ENCODE measurements at places on chromosomes 4 and X. TPM values are rescaled to one million over a fixed set of nuclear protein-coding genes. Genes with fewer than 3 reads are reported as not detected.
A peak's percentile ranks its signal among the peaks of the same experiment; 100 is the strongest.

The HPGD gene
- not detected for total RNA-seq

The RAB9B gene
- 0.64 TPM for total RNA-seq

The SMPX gene
- total RNA-seq = not detected

The CFAP97 gene
- total RNA-seq = 39.0 TPM

- DNase-seq = no peak
Measured at GRCh38 chr4:157459785-157460184, 239.3 kb downstream of the GRIA2 start.

- DNase-seq = peak; percentile 79
Measured at GRCh38 chrX:53930515-53931380, 113.5 kb downstream of the PHF8 start.

DNA sequence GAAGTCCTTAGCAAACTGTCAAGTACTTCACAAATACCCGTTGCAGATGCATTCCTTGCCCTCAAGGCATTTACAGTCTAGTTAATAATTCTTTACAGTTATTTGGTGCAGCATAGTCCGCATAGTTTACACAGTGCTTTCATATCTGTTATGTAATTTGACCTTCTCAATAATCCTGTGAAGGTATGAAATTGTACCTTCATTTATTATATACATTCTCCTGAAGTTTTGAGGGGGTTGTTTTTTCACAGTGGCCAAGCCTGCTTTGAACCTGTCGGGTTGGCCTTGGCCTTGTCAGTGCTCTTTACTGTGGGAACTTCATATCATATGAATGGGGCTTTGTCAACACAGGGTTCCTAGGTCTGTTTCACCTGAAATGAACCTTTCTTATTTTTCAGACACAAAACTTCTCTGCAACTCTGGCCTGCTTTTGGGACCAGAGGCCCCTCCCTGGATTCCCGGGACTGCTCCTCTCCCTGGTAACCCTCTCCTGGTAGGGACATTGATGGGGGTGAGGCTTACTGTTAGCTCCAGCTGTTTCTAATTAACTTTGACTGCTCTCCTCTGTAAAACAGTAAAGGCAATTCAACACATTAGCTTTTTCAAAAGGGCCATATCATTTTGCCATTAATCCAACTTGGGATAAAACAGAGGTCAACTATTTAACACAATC is 9.1 kb downstream of the IGFBP7 start:
- DNase-seq = peak; percentile 60

- no peak for DNase-seq
Measured at GRCh38 chr4:3853388-3854035, 87.3 kb downstream of the ADRA2C start.

GRCh38 chrX:1502241-1502640 is 34.7 kb downstream of the P2RY8 start:
- DNase-seq = no peak

GRCh38 chr4:139465922-139466321 is 12.0 kb downstream of the RAB33B start:
- no peak for DNase-seq

DNA sequence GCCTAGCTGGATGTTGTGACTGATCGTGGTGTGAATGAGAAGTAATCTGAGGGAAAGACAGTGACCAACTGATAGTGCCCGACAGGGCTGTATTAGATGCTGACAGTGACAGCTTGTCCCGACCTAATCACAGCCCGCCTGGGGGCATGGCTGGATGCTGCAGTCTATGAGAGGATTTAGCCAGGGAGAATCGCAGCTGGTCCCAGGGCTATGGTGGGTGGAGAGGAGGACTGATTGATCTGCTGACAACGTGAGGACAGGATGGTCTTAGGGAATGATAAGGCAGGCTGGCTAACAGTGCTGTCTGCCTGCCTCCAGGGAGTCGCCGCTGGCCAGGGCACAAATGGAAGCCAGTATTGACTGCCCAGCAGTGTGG is 621 bp upstream of the SUV39H1 start:
- DNase-seq = no peak

All from fibroblast of villous mesenchyme (primary cell).